ENCODE measurements at places on chromosomes 3 and 15.

DNA sequence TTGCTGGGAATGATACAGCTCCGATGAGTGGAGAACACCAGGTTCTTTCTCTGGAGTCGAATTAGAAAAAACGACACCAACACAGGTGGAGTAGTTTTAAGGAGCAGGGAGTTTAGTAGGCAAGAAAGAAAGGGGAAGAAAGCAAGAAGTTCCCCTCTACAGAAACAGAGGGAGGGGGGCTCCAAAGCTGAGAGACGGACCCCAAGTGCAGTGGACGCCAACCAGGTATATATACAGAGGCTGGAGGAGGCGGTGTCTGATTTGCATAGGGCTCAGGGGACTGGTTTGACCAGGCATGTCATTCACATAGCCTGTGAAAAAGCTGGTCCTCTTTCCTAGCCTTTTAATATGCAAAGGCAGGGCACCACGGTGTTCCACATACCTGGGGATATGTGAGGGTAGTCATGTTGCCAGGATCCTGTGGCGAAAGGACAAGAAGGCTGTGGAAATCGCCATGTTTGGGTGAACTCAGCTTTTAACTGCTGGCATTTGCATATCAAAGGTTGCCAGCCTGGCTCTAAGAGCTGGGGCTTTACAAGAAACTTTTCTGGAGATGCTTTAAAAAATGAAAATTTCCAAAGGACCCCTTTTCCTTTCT lies 887.4 kb upstream of the EPHA6 start:
- DNase-seq, result peak; percentile 1

DNA sequence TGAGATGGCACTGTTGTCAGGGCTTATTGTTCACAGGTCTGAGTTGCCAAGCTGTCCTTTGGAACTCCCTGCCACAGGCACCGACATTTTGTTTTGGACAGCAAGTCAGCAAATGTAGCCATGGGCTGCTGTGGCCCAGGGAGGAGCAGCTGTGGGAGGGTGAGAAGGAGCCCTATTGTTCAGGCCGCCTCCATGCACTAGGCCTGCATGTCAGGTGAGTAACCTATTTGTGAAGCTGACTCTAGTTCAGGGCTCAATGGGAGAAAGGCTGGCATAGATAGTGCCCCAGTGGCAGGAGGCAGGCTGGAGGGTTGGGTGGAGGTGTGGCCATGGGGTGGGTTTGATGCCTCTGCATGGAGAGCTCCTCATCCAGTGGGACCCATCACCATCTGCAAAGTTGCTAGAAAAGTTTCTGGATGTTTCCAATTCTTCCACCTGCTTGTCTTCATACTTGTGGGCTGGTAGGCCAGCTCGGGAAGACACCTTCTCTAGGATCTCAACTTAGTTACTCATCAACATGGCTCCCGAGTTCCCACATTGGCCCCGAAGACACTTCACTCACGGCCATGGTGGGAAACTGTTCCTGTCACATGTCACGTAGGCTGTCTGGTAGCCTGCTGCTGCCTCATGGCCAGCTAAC lies 19.5 kb downstream of the AMOTL2 start:
- DNase-seq, result no peak

DNA sequence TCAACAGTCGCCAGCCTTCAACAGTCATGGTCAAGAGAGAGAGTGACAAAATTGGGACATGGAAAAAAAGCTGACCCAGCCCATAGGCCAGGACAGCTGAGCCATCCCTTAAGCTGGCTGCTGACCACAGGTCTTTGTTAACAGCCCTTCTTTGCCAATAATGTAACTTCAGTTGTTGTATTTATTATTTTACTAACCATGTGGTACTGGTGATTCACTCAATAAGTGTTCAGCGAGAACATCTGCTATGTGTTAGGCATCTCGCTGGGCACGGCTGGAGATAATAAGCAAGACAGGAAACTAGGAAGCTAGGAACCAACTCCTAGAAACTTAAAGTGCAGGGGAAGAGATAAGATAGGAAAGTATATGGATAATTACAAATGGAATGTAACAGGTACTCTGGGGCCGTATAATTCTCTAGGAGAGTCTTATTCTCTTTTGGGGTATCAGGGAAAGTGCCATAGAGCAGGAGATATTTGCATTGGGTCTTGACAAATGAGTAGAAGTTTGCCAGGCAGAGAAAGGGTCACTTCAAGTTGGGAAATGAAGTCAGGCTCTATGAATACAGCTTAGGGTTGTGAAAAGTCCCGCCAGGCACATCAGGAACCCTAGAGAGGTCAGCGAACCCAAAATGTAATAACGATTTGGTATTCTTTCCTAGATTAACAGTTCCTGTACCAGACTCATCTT lies 84.0 kb upstream of the TRA2B start:
- DNase-seq, result peak; percentile 85

- no peak for DNase-seq
These were observed 268.7 kb downstream of the EDEM1 start for GRCh38 chr3:5456199-5456598.

DNA sequence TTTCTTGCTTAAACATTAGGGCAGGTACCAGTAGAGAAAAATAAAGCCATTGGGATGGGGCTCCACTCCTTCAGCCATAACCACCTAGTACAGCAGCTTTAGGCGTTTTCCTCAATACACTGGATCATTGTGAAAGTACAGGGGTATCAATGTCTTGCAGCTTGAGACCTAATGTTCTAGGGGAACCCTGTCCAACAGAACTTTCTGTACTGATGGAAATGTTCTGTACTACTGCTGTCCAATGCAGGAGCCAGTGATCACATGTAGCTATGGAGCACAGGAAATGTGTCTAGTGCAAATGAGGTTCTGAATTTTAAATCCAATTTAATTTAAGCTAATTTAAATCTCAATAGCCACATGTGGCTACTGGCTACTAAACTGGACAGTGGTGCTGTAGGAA lies 93.9 kb downstream of the NEDD4 start:
- no peak for DNase-seq

- no peak for DNase-seq
These were observed 26.8 kb downstream of the FBXW12 start for GRCh38 chr3:48398701-48399386.

DNA sequence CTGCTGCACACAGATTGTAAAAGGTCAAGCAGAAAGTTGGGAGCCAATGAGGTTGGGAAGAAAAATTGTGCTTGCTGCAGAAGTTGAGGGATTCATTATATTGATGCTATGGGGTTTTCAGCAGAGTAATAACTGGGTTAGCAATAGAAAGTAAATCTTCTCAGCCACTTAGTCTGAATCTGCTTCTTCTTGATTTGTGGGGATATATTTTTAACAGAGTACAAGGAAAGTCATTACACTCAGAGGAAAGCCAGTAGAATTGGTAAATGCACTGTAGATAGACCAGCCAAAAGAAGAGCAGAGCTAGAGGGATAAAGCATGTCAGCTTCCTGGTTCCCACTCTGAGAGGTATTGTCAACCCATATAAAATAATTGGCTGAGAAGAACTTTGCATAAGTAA lies 663.6 kb downstream of the NLGN1 start:
- no peak for DNase-seq

- DNase-seq, result peak; percentile 80
These were observed 39.3 kb downstream of the PLD1 start for GRCh38 chr3:171770689-171771620.

DNA sequence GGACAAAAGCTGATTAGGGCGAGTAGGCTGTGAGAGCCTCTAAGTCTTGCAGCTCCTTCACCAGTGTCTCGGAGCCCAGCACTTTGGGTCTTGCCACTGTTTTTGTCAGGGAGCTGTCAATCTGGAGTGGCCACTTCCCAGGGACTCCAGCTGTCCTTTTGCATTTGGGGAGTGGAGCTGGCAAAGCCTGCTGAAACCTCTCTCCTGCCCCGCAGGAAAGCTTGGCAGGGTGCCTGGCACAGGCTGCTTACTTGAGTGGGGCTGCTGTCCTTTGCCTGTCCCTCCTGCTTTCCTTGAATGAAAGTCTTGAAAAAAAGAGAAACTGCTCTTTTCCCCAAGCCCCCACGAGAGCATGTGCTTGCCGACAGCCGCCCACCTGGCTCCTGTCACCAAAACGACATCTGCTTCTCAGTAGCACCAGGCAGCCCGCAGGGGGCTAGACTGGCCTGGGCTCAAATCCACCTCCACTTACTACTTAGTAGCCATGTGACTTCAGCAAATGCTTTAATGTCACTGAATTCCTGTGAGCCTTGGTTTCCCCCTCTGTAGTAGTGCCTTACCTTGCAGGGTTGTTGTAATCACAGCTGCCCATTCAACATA lies 13.7 kb downstream of the USP13 start:
- no peak for DNase-seq

GRCh38 chr15:31252171-31252785 lies 74.4 kb upstream of the KLF13 start:
- DNase-seq, result no peak

DNA sequence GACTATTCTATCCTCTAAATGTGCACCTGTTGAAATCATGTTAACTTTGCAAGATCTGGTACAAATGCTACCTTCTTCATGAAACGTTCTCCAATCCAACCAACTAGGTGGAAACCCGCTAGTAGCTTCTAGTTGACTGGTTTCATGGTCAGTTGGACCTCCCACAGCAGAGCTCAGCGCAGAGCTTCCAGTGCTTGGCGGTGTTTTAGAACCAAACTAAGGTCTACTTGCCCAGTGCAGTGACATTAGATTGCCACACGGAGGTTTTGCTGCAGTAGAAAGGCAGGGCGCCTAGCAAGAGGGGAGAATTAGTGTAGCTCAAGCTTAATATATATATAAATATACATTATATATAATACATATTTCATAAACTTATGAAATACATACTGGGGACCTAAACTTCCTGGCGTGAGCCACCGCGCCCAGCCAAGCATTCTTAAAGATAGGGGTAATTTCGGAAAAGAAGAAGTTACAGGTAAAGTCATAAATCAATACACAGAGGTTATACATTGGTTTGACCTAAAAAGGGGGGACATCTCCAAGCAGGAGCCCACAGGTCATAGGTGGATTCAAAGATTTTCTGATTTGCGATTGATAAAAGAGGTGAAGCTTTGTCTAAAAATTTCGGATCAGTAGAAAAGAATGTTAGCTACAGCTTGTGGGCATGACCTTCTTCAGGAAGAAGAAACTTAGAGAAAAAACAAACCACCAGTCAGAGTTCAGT lies 2.1 kb upstream of the OXSR1 start:
- peak; percentile 25 for DNase-seq

- no peak for DNase-seq
These were observed 1186.5 kb downstream of the SI start for GRCh38 chr3:163891771-163892170.

GRCh38 chr15:87955284-87955909 lies 301.1 kb downstream of the NTRK3 start:
- DNase-seq, result no peak

GRCh38 chr3:53633197-53633787 lies 138.9 kb downstream of the CACNA1D start:
- DNase-seq, result peak; percentile 62

DNA sequence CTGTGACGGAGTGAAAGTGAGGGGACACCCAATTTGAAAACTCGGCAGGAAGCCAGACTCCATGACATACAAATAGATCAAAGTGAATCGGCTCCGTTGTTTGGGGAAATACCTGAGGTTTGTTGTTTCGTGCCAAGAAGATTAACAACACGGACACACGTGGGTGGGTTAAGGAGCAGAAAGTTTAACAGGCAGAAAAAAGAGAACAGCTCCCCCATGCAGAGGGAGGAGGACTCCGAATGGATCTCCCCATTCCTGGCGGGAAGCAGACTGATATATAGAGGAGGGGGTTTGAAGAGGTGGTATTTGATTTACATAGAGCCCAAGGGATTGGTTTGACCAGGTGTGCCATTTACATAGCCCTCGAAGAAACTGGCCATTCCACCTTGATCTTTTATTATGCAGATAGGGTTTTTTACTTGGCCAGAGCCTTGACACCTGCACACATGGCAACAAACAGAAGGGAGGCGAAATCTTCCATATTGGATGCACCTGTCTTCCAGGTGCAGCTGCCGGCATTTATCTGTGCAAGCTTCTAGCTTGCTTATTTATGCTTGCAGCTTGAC lies 4.8 kb upstream of the SACM1L start:
- DNase-seq, result no peak

DNA sequence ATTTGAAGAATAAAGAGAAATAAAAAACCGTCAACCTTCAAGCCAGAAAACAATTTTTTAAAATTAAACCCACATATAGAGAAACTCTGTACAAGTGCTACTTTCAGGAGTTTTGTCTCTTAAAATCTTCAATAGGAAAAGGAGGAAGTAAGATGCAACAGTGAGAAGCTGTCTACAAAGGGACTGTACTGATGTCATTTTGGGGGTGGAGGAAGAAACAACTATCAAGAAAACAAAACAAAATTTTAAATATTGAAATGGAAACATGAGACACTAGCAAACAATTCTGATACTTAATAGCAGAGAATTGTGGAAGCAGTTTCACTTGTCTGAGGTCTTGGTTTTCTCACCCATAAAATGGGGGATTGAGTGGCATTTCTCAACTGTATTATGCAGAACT lies 84.4 kb downstream of the SLMAP start:
- DNase-seq, result no peak

DNA sequence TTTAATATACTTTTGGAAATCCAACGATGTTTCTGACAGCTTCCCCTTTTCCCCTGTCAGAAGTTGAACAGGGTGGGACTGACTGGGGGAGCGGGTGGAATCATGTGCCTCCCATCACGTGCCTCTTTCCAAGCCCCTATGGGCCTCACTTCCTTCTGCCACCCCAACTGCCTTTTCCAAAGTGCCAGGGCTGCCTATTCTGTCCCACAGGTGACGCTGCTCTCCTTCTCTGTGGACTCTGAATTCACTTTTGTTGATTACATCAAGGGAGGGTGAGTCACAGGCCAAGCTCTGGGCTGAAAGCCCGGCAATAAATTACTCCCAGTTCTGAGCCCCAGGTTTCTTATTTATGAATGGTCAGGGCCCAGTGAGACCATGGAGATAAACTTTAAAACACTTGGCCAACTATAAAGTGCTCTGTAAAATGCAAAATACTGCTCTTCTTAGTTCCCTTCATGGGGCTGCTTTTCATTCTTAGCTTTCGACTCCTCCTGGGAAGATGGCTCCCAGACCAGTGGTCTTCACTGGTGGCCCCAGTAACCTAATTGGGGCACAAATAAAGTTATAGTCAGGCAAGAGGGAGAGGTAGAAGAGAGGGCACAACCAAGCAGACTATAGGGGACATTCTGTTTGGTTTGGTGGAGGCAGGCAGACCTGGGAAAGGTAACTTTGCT lies 12.3 kb downstream of the CPNE9 start:
- peak; percentile 87 for DNase-seq

- DNase-seq, result peak; percentile 58
These were observed at the start of gene TMOD2 for GRCh38 chr15:51750792-51751696. Gene TMOD2 (plus strand): TSS chr15:51751597. CDS start chr15:51766442, 14,845 bp downstream.
